ENCODE measurements at places on chromosomes 1 and 21. TPM values are rescaled to one million over a fixed set of nuclear protein-coding genes. Genes with fewer than 3 reads are reported as not detected.

Gene MIXL1
- not detected for total RNA-seq

Gene SAMD11
- 37.0 TPM for total RNA-seq

Gene NMNAT1
- total RNA-seq = 4.4 TPM

Gene CA14
- not detected for total RNA-seq

Gene LCE3C
- not detected for total RNA-seq

Gene SPAG17
- total RNA-seq = 0.05 TPM

Gene NBPF3
- 5.4 TPM for total RNA-seq

Gene PRDM2
- total RNA-seq = 2.5 TPM

Gene KRTAP19-5
- not detected for total RNA-seq

Gene TRPM2
- total RNA-seq = 0.98 TPM

Gene SLC44A3
- not detected for total RNA-seq

Gene TNFRSF8
- not detected for total RNA-seq

Gene VHLL
- not detected for total RNA-seq

Gene FGR
- not detected for total RNA-seq

Gene CRNN
- total RNA-seq = not detected

Gene TNFSF4
- total RNA-seq = 63.8 TPM

Gene EDN2
- total RNA-seq = 2.6 TPM

Gene KISS1
- 6.2 TPM for total RNA-seq

Gene ZNF593OS
- total RNA-seq = not detected

Gene GBP7
- total RNA-seq = not detected

Gene CR1L
- total RNA-seq = not detected

Gene RPE65
- not detected for total RNA-seq

Gene STUM
- not detected for total RNA-seq

Gene TMED5
- 37.8 TPM for total RNA-seq

Gene KRTAP19-8
- not detected for total RNA-seq

Gene MYOG
- not detected for total RNA-seq

Gene KDM1A
- total RNA-seq = 245 TPM

Gene NT5C1A
- total RNA-seq = not detected

Gene CELA3B
- not detected for total RNA-seq

Gene SH3BGR
- 5.8 TPM for total RNA-seq

Gene RBP7
- total RNA-seq = not detected

Gene SNX7
- total RNA-seq = 72.5 TPM

All from A172 (cell line).